ENCODE measurements at places on chromosomes 7 and 10.

GRCh38 chr7:96319439-96319838 is 2.5 kb downstream of the SLC25A13 start:
- no peak for DNase-seq

DNA sequence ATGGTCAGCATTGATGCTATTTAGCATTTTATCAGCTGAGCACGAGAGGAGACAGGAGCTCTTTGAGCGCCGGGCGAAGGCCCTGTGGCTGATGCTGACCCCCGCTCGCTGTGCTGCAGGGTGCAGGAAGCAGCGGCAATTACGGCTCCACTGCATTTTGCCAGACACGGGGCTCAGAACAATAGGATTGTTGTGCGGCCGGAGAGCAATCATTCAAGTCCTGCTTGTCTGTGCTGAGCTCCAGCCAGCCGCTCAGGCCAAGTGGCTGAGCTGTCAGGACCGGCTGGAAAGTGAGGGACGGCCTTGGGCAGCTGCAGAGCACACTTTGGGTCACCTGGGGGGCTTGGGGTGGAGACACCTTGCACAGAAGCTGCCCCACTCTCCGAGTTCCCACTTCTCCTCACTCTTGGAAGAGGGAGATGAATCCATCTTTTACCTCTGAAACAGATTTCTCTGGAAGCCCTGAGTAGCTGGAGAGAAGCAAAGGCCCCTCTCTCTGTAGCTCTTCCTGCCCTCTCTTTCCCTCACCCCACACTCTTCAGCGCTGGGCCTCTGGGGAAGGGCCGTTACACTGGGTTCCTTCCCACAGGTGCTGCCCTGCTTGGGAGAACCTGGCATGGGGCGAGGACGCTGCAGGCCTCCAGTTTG is 17.3 kb upstream of the ADARB2 start:
- DNase-seq, result no peak

- no peak for DNase-seq
These were observed 88.9 kb downstream of the CHRM2 start for GRCh38 chr7:136957391-136957790.

DNA sequence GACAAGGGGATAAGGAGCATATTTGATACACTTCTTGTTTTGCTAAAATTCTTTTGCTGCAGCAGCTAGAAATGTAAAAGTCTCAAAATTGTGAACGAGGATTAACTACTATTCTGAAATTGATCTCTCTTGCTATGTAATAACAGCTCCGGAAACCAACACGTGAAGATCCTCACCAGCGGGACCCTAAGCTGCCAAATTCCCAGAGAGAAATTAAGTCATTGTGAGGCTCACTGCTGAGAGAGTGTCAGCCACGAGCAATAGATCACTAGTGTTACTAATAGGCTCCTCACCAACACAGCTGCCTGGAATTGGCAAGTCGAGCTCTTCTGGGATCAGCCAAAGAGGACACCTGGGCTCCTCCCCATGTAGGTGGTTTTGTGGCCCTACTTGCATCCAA is 5.6 kb upstream of the VWA2 start:
- DNase-seq, result no peak

GRCh38 chr10:70265032-70265689 is 18.6 kb downstream of the NPFFR1 start:
- DNase-seq, result no peak

DNA sequence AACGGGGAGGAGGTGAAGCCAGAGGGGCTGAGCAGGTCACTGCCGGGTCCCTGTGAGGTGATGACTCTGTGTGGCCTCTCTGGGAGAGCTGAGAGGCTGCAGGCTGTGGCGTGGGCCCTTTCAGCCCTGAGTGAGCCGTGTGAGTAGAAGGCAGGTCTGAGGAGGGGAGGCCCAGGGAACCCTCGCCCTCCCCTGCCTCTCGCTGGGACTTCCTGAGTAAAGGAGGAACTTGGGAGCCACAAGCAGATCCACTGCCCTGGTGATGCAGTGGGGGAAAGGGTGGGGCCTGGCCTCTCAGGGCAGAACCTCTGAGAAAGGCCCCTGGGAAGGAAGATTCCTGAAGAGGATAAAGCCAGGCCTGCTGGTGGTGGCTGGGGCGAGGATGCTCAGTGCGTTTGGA is 22.8 kb downstream of the EEPD1 start:
- DNase-seq, result no peak
